ENCODE measurements at places on chromosomes 5 and 9.
A peak's percentile ranks its signal among the peaks of the same experiment; 100 is the strongest.

GRCh38 chr9:125995706-125996105 is 248.5 kb downstream of the PBX3 start:
- DNase-seq = no peak

DNA sequence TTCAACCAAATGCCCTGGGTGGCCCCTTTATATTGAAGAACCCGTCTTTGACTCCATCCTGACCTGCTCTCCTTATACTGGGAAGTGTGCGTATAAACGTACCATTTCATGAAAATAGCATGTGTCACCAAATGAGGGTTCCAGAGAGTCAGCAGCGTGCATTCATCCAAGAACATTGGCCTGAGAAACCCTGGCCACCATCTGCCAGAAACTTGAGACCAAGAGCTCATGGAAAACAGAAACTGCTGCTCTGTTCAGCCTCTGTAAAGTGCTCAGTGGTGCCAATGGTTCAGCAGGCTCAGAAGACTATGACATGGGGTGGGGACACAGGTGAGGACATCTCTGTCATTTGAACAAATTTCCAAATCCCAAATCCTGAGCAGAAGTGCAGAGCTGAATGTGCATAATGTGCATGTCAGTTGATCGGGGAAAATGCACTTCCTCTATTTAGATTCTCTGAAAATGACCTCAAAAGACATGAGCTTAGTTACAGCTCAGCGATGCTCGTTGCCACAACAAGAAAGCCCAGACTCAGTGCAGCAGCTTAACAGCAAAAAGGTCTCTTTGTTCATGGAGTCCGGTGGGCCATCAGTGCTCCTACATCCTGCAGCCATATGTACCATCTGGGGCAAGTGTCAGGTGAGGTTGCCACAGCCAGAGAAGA is 176.1 kb downstream of the ATPSCKMT start:
- DNase-seq = no peak

DNA sequence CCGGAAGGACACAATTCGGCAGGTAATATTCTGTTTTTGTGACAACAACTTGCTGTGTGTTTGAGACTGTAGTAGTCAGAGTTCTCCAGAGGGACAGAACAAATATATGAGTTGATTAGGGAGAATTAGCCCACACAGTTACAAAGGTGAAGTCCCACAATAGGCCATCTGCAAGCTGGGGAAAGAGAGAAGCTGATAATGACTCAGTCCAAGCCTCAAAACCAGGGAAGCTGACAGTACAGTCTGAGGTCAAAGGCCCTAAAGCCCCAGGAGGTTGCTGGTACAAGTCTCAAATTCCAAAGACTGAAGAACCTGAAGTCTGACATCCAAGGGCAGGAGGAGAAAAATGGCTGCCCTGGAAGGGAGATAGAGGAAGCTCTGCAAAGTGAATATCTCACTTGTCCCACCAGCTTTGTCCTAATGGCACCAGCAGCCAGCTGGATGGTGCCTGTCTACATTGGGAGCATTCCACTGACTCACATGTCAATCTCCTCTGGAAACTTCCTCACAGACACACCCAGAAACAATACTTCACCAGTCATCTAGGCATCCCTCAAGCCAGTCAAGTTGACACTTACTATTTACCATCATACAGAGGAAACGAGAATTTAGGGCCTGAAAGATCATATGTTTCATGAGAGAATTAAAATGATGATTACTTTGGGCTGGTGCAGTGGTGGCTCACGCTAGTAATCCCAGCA is 36.3 kb upstream of the CTXN3 start:
- no peak for DNase-seq

DNA sequence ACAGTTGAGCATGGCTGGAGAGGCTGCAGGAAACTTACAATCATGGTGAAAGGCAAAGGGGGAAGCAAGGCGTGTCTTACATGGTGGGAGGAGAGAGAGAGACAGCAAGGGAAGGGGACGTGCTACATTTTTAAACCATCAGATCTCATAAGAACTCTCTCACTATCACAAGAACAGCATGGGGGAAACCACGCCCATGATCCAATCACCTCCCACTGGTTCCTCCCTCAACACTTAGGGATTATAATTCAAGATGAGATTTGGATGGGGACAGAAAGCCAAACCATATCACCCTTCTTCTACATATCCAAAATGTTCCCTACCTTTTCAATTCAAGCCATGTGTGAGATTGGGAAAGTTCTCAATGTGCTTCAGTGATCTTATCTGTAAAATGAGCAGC is 22.9 kb upstream of the GLRX start:
- no peak for DNase-seq

DNA sequence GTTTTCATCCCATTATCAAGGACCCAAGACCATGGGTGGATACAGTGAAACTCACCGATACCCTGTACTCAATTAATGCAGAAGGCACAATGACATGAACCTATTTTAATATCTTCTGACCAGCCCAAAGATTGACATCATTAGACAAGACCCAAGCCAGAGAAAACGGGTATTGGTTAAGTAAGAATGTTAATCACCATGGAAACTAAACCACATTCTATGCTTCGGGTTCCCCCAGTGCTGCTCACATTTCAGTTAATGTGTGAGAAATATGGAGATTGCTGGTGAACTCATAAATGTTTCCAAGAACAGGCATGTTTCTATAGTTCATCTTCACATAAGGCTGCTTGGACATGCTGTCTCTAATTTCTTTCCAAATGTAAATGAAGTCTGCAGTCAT is 77.0 kb downstream of the IRX2 start:
- DNase-seq = no peak

GRCh38 chr9:88258024-88258423 is 119.7 kb upstream of the SPATA31C2 start:
- DNase-seq = peak; percentile 35

DNA sequence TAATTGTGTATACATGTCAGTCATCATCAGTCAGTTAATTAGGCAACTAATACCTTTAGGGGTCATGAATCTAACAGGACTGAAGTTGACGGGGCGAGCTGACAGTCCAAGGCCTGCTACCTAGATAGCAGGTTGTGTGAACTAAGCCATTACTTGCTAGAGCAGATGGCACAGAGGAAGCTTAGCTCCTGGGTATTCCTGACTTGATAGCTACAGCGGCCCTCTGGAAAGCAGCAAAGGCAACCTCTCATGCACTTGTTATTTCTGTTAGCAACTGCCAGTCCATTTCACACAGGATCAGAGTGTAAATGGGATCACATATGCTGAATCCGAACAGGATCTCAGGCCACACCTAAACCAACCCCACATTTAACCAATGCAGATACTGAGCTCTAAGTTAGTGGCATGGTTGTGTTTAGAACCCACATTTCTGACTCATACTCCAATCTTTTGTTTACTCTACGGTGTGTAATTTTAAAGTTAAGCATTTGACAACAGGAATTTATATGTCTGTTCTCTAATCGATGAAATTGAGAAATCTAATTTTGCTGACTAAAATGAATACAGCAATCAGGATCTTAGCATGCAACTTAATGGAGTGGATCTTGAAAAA is 521.3 kb upstream of the ZNF608 start:
- no peak for DNase-seq

DNA sequence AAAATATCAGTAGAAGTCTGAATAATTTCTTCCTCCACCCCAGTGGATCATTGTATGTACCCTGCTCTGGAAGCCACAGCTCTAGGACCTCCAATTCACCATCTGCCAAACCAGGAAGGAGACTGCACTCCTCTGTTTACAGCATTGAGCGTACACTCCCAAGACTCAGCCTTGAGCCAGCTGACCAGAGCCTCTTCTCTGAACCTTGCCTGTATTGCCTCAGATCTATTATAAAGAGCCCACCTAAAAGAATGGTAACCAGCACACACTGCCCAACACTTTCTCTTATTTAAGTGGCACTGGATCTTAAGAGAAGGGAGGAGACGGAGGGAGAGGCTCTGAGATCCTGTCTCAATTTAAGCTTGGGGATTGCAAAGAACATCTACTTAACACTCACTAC is 217.8 kb upstream of the RASEF start:
- DNase-seq = no peak

DNA sequence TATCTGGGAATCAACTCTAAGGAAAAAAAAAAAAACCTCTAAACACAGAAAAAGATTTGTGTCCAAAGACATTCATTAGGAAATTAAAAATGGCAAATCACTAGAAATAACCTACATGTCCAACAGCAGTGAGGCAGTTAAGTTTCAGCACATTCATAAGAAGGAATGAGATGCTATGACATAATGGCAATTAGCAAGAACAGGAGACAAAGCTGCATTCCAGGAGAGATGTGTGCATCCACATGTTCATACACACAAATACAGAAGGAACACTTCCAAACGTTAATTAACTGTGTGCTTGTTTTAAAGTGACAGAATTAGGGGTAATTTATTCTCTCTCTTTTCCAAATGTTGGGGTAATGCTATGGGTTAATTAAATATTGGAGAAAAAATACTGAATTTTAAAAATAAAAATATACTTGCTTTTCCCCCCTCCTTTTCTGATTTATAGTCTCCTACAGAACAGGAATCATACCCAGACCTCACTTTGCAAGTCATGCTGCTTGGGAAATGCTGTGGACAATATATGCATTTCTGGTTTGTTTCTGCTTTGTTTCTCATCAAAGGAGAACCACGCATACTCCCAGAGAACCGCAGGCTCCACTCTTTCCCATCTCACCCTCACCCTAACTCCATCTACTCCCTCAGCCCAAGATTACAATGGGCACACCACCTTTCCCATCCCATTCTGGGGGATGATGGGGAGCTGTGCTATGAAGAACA is 114.1 kb downstream of the CDK5RAP2 start:
- no peak for DNase-seq

DNA sequence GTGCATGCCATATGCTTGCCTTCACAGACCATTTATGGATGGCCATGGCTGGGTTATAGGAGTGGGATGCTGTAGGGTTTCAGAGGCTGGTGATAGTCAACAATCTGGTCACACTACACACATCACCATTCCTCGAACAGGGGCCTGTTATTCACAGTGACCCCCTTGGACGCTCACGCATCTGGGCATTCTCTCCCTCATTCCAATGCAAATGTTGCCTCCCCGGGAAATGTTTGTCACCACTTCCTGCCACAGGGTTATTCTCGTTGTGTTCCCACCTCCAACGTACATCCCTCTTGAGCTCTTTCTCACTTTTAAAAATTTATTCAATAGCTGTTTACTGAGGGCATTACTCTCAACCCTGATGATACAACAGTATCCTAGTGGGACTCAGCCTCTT is 135.4 kb downstream of the SCAMP1 start:
- no peak for DNase-seq

DNA sequence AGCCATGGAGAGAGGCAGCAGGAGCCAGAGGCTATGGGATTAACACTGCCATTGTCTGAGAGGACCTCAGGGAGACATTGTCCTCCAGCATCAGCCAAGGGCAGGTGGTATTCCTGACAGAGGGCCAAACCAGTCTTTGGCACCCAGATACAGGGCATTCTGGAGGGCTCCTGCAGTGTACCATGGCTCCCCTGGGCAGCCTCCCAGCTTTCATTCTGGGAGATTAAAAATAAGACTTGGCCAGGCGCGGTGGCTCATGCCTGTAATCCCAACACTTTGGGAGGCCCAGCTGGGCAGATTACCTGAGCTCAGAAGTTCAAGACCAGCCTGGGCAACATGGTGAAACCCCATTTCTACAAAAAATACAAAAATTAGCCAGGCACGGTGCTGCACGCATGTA is 4.2 kb downstream of the MTAP start:
- no peak for DNase-seq

GRCh38 chr5:67234671-67235176 is 38.1 kb upstream of the CD180 start:
- peak; percentile 92 for DNase-seq

- no peak for DNase-seq
Measured at GRCh38 chr9:96067600-96067999, 192.1 kb downstream of the ERCC6L2 start.
